ENCODE measurements at places on chromosomes 2 and 18.

DNA sequence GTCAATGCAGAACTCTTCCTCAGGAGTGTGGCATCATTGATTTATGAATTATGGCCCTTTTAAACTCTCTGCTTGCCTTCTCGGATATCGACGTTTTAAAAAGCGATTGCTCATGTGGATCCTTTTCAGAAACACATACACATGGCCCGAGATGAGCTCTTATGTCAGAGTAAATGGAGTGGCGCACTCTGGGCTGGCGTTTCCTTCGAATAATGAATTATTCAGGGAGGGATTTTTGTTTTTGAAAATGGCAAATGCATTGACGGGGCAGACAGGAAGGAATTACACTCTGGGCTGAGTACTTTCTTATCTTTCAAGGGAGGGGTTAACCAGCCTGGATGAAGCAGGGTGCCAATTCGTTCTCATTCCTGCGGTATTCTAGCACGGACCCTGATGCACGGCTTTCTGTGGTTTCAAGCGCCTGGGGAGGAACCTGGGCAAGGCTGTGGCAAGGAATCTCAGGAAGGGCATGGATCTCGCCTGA lies 142.7 kb downstream of the PRKCE start:
- no peaks in the 10 kb centered on the region for H3K27me3 ChIP-seq
- H3K36me3 ChIP-seq = no peaks in the 10 kb centered on the region
- no peak overlapping the region for H3K4me3 ChIP-seq
- H3K4me1 ChIP-seq = peaks cover 23% of the 10 kb centered on the region

DNA sequence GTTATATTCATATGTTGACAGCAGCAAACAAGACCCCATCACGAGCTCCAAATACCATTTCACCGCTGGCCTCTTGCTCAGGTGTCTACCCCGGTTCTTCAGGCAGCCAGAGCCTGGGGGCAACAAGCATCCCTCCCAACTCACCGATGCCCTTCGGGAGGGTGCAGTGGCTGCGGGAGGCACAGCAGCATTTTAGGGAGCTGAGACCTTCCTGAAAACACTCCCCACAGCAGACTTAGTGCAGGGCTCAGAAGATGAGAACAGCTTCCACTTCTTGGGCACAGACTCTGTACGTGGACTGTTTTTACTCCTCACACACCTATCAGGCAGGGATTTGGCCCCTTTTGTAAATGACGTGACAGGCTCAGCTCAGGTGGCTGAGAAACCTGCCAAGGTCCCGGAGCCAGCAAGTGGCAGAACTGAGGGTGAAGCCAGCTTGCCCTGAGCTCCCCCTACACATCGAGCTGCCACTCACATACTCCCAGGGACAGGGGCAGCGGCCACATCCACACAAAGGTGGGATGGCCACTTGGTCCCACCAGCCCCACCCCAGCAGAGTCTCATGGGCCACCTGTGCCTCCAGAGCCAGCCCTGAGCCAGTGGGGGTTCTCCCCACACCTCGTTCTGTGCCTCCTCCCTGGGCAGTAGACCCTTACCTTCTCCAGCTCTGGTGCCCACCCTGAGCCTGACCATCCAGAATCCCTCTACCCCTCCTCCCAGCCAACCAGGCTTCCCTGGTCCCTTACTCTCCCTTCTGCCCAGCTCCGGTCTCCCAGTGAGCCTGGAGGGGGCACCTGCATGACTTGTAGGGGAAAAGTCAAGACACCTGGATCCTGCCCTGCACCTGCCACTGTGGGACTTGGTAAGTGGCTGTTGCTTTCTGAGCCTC lies 28.5 kb downstream of the CYP27C1 start:
- peaks cover 20% of the 10 kb centered on the region for H3K36me3 ChIP-seq
- H3K27me3 ChIP-seq = no peaks in the 10 kb centered on the region

DNA sequence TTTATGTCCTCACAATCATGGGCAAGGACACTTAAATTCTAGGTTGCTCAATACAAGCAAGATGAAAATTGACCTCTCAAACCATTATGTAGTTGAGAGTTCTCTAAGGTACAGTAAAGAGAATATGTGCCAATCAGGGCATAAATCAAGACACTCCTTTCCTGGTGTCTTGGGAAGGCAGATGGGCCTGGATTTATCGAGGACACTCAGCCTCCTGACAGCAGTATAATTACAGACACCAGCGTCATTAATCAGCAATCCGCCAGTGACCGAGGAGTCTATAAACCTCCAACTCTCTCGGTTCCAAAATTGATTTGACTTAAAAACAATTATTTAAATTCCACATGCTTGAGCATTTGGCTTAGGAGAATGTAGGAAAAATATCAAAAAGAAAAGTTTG lies 75.7 kb upstream of the DAPL1 start:
- H3K4me3 ChIP-seq = no peak overlapping the region
- peaks cover 12% of the 10 kb centered on the region for H3K4me1 ChIP-seq
- no peak for DNase-seq

GRCh38 chr2:13572466-13572865 lies 855.7 kb downstream of the TRIB2 start:
- H3K27me3 ChIP-seq = peaks cover 7% of the 10 kb centered on the region
- no peaks in the 10 kb centered on the region for H3K36me3 ChIP-seq
- no peaks in the 10 kb centered on the region for H3K4me1 ChIP-seq

- no peaks in the 10 kb centered on the region for H3K27me3 ChIP-seq
- peaks cover 2% of the 10 kb centered on the region for H3K36me3 ChIP-seq
- H3K4me3 ChIP-seq = no peak overlapping the region
- no peak for DNase-seq
- peak overlapping the region; percentile 40 for H3K27ac ChIP-seq
Measured at GRCh38 chr2:168514692-168515091, 58.6 kb downstream of the CERS6 start.

DNA sequence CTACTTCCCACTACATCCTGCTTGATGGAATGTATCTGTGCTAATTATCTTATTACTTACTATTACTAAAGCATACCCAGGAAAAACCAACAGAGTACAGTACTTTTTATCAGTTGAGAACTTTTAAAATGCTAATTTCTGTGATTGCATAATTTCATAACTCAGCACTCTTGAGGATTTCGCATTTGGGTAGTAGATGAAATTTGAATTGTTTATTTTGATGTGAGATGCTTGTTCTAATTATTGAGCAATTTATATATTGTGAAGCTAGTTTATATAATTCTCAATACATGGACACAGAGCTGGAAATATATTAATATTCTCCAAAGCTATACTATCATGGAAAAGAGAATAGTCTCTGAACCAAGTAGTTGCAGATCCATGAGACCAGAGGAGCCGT lies 104.5 kb upstream of the SP5 start:
- H3K27ac ChIP-seq = no peak overlapping the region

GRCh38 chr2:172836827-172837226 lies 101.2 kb downstream of the RAPGEF4 start:
- H3K36me3 ChIP-seq = no peaks in the 10 kb centered on the region
- H3K4me3 ChIP-seq = no peak overlapping the region
- H3K4me1 ChIP-seq = peaks cover 31% of the 10 kb centered on the region
- H3K27ac ChIP-seq = no peak overlapping the region
- no peak for DNase-seq

GRCh38 chr2:98669675-98670074 lies 61.3 kb downstream of the MGAT4A start:
- DNase-seq = no peak
- H3K4me1 ChIP-seq = no peaks in the 10 kb centered on the region
- H3K36me3 ChIP-seq = peaks cover 35% of the 10 kb centered on the region
- no peak overlapping the region for H3K27ac ChIP-seq
- no peaks in the 10 kb centered on the region for H3K27me3 ChIP-seq
- H3K4me3 ChIP-seq = no peak overlapping the region

DNA sequence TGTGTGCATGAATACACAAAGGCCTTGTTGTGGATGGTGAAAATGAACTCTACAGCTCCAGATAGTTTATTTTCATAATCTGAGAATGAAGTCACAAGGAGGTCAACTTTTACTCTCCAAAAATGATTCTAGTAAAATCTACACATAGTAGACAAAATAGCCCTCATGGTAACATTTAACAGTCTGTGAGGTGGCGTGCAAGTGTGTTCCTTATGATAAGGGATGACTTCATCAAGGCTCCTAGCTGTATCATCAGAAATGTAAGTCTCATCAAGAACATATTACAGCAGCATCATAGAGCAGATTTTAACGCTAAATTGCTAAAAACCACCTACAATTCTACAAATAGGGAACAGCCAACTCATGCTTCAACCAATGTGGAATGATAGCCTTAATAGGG lies 72.3 kb upstream of the RIOK3 start:
- H3K27ac ChIP-seq = peak overlapping the region; percentile 4
- H3K4me1 ChIP-seq = peaks cover 34% of the 10 kb centered on the region
- no peaks in the 10 kb centered on the region for H3K27me3 ChIP-seq

DNA sequence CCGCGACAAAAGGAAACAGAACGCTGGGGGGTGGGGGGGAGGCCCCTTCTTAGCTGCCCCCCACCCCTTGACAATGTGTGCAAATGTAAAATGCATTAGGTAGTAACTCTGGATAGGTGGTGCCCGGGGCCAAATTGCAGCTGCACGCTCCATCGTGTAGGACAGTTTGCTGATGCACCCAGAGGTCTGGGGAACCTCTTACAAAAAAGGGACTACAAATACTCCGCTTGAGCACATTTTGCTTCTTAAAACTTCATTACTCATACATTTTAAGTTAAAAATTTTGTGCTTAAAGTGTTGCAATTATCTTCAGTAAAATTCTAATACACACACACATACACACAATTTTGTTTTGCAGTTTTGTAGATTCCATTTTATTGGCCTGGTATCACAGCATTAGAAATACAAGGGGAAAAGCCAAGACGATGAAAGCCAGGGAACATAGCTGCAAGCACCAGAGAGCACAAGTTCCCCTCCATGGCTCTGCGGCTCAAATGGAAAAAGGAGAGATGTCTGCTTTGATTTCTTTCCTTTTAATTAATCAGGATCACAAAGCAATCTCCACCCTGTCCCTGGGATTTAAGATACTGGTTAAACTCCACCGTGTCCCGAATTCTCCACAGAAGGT lies 582.1 kb downstream of the ZEB2 start:
- peaks cover 35% of the 10 kb centered on the region for H3K4me1 ChIP-seq
- H3K27me3 ChIP-seq = peaks cover 37% of the 10 kb centered on the region
- peak overlapping the region; percentile 62 for H3K4me3 ChIP-seq
- no peak for DNase-seq

DNA sequence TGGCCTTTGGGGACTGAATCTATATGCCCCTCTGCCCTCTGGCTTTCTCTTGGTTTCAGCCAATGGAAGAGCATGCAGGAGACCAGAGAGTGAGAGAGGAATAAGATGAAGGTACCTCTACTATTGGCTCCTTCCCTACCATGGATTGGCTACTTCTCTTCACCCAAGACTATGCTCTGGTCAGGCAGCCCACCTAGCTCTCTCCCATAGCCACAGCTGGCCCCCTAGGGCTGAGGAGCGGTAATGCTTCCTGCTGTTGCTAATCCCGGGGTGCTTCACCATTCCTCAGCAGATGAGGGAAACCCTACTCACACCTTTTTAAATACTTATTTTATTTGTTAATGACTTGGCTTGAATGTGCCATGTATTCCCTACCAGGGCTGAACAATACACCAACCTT lies 142.4 kb downstream of the MREG start:
- H3K27me3 ChIP-seq = no peaks in the 10 kb centered on the region
- DNase-seq = no peak
- H3K4me1 ChIP-seq = peaks cover 2% of the 10 kb centered on the region
- no peak overlapping the region for H3K27ac ChIP-seq
- no peaks in the 10 kb centered on the region for H3K36me3 ChIP-seq

- no peaks in the 10 kb centered on the region for H3K27me3 ChIP-seq
- peaks cover 39% of the 10 kb centered on the region for H3K4me1 ChIP-seq
- no peak for DNase-seq
- no peak overlapping the region for H3K27ac ChIP-seq
- H3K36me3 ChIP-seq = no peaks in the 10 kb centered on the region
Measured at GRCh38 chr2:55161295-55162210, 70.5 kb downstream of the CLHC1 start.

DNA sequence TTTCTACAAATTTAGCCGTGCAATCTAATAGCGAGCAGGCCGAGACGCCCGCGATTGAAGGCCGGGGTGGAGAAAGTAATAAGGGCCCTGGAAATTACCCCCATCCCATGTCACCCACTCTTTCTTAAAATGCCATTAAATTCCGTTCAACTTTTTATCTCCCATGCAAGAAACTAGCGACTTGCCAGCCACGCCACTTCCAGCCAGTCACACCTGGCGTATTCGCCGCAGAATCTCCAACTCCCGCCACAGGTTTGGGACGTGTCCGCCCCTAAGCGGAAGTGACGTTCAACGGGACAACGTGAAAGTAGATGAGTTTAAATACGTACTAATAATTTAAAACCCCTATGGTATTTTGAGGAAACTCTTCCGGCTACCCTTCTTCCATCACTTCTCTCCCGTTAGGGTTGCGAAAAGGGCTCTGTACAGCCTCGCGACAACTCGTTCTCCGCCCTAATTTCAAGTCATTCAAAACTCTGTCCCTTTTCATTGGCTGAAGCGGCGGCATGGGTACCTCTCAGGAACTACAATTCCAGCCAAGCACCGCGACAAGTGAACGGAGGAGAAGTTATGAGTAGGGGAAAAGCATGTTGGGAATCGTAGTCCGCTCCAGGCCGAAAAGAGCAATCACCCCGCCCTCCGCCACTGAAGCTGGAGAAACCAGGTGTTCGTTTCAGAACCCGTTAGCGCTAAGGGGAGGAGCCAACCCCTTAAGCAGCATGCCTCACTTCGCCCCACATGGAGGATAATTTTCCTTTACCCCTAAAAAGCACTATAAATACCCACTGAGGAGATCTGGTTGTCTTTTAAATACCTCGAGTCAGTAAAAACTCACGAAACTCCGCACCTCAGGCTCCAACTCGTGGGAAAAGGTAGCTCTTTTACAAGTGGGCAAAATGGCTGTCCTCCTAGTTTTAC lies at the start of gene ZRANB3:
ZRANB3 (minus strand) TSS at position 906 of the 918 bp plus-strand sequence.
- H3K27ac ChIP-seq = no peak within 1 kb of the TSS
- H3K27me3 ChIP-seq = no peaks in the 10 kb centered on the region
- H3K4me3 ChIP-seq = no peak within 1 kb of the TSS
- peaks cover 3% of the 10 kb centered on the region for H3K36me3 ChIP-seq

DNA sequence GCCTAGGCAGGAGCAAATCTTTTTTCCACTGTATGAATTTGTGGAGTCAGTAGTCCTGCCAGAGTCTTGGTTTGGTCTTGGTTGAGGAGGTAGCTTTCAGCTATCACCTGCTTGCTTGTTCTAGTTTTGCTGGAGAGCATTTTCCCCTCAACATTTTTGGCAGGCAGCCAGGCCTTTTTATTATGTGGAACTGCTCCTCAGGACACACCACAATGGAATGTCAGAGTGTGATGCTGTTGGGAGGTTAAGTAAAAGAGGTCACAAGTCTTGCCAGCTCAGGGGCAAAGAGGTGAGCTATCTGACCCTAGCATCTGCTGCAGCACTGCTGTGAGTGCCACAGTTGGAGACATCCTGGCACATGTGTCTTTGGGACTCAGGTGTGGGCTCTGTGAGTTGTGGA lies 258.0 kb downstream of the CNTNAP5 start:
- H3K27me3 ChIP-seq = peaks cover 4% of the 10 kb centered on the region
- peaks cover 5% of the 10 kb centered on the region for H3K4me1 ChIP-seq
- H3K4me3 ChIP-seq = no peak overlapping the region
- H3K27ac ChIP-seq = no peak overlapping the region

Data from mesothelial cell of epicardium (in vitro differentiated cells).